NCI-H526 treated with DMSO at 0.1 percent for 48 hours (cell line): ENCODE measurements at places on chromosomes 1 and 21.

- peak; percentile 70 for DNase-seq
Observed at GRCh38 chr1:89633800-89634625, 1.1 kb downstream of the LRRC8C start.

GRCh38 chr1:209249280-209249670 lies 334.2 kb upstream of the CAMK1G start:
- no peak for DNase-seq

GRCh38 chr1:241391926-241392710 lies 35.1 kb upstream of the RGS7 start:
- DNase-seq = no peak

GRCh38 chr1:20275319-20275925 lies 15.3 kb upstream of the VWA5B1 start:
- no peak for DNase-seq

GRCh38 chr1:231091415-231091814 lies 51.4 kb upstream of the FAM89A start:
- DNase-seq = no peak

DNA sequence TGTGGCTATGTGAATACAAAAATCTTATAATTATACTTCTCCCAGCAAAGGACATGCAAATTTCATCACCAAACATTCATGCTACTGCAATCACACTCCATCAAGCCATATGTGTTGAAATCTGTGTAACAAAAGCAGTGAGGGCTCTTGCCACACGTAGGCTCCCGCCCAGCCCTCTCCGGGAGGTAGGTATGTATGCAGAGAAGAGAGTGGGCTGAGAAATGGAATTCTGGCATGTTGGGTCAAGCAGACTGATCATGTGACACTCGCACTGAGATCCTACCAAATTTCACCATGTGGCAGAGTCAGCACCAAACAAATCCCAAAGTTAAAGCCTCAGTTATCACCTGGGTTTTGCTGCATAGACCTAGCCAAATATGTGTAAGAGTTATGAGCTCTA lies 49.7 kb downstream of the APP start:
- DNase-seq = no peak

DNA sequence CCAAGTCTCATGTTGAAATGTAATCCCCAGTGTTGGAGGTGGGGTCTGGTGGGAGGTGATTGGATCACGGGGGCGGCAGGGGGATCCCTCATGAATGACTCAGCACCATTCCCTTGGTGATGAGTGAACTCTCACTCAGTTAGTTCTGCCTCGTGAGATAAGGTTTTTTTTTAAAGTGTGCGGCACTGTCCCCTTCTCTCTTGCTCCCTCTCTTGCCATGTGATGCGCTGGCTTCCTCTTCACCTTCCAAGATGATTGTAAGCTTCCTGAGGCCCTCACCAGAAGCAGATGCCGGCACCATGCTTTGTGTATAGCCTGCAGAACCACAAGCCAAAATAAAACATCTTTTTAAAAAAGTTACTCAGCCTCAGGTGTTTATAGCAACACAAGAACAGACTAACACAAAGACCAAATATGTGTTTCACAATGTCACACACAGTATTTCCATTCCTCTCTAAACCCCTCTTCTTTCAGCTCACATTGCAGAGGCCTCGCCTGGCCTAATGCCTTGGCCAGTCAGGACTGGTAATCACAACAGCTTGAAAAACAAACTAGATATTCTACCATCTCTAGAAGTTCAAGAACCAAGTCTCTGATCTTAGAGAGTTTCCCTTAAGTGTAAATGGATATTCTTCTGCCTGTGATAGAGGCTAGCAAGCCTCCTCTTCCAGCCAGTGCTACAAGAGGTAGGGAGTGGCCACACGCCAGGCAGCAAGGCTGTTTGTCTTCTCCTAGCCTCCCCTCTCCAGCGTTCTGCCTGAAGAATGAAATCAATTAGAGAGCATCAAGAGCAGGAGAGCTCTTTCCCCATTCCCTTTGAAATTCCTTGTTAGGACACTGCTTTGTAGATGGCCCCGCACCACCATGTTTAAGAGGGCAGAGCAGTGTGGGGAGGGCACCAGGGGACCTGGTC lies 19.6 kb upstream of the RAP1A start:
- DNase-seq = no peak

- no peak for DNase-seq
Observed at GRCh38 chr1:39438042-39438441, 53.4 kb upstream of the BMP8A start.

DNA sequence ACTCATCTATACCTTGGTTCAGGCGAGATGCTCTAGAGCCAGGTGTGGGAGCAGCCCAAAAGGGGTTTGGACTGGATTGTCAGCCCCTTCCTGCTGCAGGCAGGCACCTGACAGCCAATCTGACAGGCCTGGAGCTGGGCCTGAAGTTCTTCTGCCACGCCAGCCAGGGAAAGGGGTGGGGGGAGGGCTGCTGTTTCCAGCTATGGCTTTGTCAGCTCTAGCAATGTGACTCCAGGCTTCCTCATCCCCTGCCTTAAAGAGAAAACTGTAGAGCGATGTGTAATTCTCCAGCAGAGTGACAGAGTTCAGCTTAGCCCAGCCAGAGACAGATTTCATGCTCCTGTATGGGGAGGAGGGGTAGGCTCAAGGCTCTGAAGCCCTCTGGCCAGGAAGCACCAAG lies 30.3 kb downstream of the WNT4 start:
- DNase-seq = no peak

DNA sequence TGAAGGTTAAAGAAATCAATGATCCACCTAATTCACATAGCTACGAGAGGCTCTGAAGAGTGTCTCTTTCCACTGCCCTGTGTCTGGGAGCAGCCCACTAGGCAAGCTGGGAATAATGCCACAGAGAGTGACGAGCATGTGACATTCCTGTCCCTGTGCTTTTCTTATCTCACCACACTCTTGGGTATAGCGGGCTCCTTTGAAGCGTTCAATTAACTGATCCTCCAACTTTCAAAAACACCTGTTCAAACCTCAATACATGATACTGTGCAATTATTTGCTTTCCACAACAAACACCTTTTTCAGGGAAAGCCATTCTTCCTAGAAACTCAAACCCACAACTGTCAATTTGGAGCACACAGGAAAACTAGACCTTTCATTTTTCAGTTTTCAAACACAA lies 43.4 kb downstream of the PLPP3 start:
- no peak for DNase-seq

GRCh38 chr1:234331507-234331906 lies 41.7 kb upstream of the COA6 start:
- no peak for DNase-seq

GRCh38 chr1:214165850-214166374 lies 115.0 kb upstream of the SMYD2 start:
- DNase-seq = no peak

- no peak for DNase-seq
Observed at GRCh38 chr1:51341876-51342496, 11.6 kb upstream of the TTC39A start.

GRCh38 chr21:38956856-38957571 lies 151.3 kb downstream of the ETS2 start:
- DNase-seq = peak; percentile 62

GRCh38 chr1:235986869-235987268 lies 78.0 kb downstream of the NID1 start:
- DNase-seq = no peak

GRCh38 chr1:15355968-15356625 lies 53.6 kb upstream of the EFHD2 start:
- no peak for DNase-seq

DNA sequence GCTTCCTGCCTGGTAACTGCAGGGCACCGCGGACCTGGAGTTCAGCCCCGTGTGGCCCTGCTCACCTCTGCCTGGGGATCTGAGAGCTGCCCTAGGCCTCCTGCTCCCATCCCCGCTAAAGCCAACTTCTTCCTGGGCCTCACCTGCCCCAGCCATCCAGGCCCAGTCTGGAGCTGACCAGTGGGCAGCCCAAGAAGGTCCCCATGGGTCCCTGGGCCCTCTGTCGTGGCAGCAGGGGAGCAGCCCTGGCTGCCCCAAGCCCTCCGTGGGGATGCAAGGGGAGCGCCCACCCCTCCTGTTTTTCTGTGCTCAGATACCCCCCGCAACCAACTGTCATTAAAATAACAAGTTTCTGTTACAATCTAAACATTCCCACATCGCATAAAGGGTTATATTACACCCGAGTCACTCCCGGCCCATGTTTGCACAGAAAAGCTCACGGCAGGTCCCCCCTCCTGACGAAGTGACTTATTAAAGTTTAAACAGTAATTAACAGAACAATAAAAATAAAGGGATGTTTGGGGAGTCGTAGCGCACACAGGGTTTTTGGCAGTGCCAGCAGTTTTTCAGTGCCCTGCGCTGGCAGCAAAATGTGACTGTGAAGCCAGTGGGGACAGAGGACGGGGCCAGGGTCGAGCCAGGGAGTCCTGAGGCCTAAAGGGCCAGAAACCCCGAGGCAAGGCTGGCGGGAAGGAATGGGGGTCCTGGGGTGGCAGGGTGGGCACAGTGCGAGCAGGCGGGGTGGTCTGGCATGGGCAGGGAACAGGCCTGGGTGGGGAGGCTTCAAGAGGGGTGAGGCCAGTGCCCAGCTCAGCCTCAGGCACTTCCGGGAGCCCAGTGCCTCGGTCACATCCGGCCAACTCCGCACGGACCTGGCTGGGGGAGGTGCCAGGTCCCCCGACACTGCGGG lies 121.5 kb downstream of the CASZ1 start:
- peak; percentile 18 for DNase-seq

DNA sequence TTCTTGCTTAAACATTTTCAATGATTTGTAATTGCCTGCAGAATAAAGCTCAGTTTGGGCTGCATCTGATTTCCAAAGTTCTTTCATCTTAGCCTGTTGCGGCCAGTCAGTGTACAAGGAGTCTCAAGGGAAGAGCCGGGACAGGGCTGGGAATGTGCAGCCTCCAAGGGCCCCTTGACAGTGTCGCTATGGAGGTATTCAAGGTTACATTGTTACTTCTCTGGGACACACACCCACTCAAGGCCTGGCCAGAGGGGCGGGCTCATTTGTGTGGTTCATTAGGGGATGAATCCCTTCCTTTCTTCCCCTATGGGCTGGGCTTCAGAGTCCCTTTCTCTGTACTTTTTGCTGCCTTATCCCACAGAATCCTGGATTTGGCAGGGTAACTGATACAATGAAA lies 107.6 kb upstream of the CSF3R start:
- no peak for DNase-seq

GRCh38 chr1:59672851-59673572 lies 141.7 kb upstream of the HOOK1 start:
- DNase-seq = no peak

DNA sequence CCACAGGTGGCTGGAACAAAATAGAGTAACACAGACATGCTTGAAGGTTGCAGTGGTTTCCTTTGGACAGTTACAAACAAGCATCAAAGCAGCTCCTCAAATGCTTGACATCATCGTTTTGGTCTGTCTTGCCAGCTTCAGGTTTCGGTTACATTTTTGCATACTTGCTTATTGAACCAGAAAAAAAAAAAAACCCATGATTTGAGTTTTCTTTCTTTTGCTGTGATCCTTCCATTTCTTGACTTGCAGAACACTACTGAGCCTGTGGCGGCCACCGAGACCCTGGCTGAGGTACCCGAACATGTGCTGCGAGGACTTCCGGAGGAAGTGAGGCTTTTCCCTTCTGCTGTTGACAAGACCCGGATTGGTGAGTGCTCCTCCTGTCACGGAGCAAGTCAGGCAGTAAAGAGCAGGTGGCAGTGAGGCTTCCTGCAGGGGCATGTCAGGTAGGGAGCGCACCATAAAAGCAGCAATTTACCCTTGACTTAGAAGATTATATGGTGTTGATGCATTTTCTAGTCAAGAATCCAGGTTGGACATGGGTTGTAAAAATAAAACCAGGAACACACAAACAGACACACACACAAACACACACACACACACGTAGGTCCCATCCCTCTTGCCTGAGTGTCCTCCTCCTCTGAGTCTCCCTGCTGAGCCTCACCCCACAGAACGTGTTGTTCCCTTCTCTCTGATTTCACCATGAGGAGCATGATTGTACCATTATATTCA lies 30.9 kb downstream of the PRDM2 start:
- peak; percentile 35 for DNase-seq

- no peak for DNase-seq
Observed at GRCh38 chr1:156376958-156377919, 8.2 kb downstream of the RHBG start.

DNA sequence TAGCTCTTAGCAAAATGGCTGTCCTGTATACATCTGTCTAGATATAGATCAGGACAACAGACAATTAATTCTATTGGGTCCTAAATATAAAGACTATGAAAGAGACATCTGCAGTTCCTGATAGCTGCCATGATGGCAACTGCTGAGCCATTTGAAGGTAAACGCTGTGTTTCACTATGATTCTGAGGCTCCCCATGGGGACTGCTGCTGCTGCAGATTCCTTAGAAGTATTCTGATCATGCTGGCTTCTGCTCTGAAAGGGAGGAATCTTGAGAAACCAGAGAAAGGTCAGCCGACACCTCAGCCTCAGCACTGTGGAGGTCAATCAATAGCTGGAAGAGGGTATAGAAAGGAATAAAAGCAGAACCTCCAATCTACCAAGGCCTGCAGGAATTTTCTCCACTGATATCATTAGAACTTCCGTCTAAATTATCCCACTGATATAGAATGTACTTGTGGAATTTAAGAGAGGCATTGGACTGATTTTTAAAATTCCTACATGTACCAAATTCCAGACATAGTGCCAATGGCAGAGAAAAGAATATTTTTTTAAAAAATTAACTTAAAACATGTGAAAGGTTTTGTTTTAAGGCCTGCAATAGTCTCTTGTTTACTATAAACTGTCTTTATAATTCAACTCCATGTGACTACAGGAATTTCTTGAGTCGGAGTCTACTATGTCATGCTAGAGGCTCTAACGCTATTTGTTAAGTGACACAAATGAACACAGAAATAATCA lies 53.2 kb downstream of the DDAH1 start:
- no peak for DNase-seq

GRCh38 chr21:41369105-41369919 lies 7.5 kb downstream of the MX2 start:
- DNase-seq = peak; percentile 59

DNA sequence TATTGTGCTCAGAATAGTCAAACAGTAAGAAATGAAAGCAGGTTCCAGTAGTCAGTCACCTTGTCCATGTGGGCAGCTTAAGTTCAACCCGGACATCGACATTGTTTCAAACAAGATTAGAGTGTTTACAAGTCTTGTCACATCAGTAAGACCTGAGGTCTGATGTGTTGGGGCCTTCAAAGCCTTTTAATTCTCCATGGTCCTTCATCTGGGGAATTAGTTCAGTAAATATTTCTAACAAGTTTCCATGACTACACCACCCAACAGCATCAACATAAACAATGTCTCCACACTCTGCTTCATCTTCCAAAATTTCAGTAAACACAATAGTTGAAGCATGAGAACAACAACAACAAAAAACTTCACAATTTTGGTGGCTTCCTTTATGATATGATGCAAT lies 15.1 kb upstream of the ADORA1 start:
- no peak for DNase-seq

DNA sequence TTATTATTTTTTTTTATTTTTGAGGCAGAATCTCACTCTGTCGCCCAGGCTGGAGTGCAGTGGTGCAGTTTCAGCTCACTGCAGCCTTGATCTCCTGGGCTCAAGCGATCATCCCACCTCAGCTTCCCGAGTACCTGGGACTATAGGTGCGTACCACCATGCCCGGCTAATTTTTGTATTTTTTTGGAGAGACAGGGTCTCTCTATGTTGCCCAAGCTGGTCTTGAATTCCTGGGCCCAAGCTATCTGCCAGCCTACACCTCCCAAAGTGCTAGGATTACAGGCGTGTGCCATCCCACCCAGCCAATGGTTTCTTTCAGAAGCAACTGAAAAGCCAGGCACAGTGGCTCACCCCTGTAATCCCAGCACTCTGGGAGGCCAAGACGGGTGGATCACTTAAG lies 2.3 kb downstream of the KRTCAP2 start:
- no peak for DNase-seq
